CD4-positive, alpha-beta T cell treated with Interleukin-4 for 1 hour (primary cell): ENCODE measurements at places on chromosomes 4 and X.

- DNase-seq = no peak
Observed at GRCh38 chrX:49237060-49237459, 1.8 kb downstream of the CCDC22 start.

DNA sequence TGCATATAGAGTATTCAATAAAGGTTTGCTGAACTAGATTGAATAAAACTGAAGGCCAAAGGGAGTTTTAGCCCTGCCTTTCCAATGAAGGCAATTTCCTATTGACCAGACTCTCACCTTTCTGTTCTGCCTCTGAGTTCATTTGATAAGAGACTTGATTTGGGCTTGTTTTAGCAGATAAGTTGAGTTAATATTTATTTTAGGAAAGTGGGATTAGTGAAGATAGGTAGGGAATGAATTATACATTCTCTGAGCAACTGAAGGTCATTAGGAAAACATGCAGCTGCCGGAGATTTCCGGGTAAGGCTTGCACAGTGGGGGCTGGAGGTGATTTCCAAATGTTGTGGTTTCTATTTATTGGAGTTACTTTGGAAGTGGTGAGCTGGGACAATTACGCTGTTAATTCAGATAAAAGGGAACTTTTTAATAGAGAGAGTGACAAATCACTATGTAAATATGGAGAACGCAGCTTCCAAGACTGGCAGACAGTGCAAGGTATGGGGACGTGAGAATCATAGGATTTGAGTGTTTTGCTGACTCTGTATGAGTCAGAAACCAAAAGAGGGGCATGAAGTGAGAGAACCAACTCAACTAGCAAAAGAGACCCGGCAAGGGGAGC is 553.6 kb upstream of the BOD1L1 start:
- no peak for DNase-seq

DNA sequence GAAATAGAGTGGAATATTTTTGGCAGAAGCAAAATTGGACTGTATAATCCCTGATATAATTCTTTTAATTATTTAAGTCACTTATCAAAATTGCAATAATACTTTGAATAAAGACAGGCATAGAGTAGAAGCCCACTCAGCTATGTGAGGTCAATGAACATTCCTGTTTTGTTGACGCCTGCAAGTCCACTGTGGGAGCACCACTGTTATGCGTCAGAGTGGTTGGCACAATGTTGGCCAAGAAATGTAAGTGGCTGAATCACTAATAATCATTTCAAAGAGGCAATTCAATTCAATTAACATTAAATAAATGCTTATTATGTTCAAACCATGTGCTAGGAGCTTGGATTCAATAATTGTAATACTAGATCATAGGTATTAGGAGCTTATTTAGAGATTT is 221.0 kb downstream of the SPCS3 start:
- DNase-seq = no peak

GRCh38 chr4:108370291-108371141 is 201.8 kb upstream of the LEF1 start:
- DNase-seq = no peak

GRCh38 chr4:74311696-74312313 is 3.5 kb downstream of the EPGN start:
- peak; percentile 47 for DNase-seq

GRCh38 chr4:31045151-31045550 is 325.0 kb downstream of the PCDH7 start:
- no peak for DNase-seq

- DNase-seq = peak; percentile 6
Observed at GRCh38 chrX:100625985-100626491, 10.6 kb downstream of the TSPAN6 start.

- no peak for DNase-seq
Observed at GRCh38 chrX:19886883-19887531, 393 bp downstream of the SH3KBP1 start.

DNA sequence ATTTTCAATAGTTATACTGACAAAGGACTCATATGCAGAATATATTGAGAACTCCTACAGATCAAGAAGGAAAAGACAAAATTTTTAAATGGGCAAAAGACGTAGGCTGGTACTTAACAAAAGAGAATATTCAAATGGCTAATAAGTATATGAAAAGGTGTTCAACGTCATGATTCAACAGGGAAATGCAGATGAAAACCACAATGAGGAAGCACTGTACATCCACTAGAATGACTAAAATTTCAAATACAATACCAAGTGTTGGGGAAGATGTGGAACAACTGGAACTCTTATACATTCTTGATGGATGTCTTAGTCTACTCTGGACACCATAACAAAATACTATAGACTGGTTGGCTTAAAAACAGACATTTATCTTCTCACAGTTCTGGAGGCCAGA is 1.3 kb upstream of the MRFAP1L1 start:
- no peak for DNase-seq

- DNase-seq = no peak
Observed at GRCh38 chrX:81257817-81258216, 55.9 kb downstream of the SH3BGRL start.

DNA sequence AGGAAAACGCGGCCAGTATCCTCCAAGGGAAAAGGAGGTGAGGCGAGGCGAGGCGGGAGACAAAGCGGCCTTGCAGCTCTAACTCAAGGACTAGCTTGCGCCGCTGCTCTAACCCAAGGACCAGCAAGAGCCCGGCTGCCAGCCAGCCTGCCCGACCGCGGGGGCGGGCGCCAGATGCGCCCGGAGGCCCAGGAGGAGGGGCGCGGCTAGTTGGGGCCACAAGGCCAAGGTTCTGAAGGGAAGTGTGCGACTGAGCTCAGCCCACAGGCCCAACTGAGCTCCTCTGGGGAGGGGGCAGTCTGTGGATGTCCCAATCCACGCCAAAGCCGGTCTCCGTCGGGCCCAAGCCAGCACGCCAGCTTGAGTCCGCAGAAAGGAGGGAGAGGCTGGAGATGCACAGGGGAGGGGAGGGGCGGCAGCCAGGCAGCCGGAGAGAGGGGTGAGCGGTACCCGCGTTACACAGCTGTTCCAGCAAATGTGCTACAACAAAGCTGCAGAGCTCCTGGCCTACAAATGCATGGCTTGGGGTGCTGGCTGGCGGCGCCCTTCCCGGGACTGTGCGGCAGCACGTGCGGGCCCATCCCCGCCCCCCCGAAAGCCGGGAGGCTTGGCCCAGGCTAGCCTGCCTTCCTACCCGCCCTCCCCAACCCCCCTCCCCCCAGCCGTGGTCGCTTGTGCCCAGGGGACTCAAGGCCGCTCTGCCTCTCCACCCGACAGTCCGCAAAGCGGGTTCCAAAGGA is 637 bp downstream of the AMER1 start:
- no peak for DNase-seq

- no peak for DNase-seq
Observed at GRCh38 chr4:48193921-48194468, 59.9 kb upstream of the TXK start.

DNA sequence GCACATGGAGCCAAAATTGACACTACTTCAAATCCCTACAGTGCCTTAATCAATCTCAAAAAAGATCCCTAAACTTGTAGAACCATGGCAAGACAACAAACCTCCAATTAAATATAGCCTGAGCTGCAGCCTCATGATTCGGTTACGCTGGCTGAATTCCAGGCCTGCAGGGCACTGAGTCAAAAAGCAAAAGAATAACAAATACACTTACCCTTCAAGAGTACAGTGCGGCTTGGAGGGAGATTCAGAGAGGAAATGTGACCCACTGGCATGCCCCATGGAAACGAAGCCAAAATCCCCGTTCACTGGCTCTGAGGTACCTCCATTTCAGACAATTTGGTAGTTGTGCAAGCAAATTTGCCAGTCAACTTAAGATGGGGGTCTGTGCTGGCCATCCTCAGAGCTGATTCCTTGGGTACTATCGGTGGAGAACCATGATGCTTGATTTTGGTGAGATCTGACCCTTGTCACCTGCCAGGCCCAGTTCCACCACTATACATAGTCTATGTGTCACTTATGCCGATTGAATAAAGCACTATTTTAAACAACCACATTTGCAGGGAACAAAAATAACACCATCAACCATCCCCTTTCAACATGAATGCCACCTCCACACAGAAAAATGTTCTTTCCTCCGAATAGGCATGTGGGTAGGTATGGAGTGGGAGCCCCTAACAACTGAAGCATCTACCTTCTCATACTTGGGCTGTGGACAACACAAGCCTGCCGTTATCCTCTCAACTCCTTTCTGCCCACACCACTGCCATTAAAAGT is 2.1 kb downstream of the C4orf54 start:
- DNase-seq = no peak

DNA sequence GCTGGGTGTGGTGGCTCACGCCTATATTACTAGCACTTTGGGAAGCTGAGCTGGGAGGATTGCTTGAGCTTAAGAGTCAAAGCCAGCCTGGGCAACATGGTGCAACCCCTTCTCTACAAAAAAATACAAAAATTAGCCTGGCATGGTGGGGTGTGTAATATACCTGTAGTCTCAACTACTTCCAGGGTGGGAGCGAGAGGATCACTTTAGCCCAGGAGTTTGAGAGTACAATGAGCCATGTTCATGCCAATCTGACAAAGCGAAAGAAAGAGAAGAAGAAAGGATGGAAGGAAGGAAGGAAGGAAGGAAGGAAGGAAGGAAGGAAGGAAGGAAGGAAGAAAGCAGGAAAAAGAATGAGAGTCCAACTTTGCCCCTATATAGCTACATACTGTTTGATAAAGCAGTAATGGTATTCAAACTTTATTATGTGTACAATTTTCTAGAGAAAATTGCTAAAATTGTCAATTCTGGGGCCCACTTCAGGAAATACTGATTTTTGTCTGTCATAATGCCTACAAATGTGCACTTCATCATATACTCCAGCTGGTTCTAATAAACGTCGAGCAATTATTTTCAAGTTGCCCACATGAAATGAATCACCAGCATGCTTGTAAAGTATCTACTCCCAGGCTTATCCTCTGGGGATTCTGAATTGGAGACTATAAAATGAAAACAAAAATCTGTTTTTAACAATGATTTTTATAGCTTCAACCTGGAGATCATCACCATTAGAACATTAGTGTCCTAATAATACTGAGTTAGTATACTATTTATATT is 132.3 kb downstream of the NDST4 start:
- DNase-seq = no peak

- DNase-seq = no peak
Observed at GRCh38 chr4:71259911-71260331, 78.9 kb upstream of the SLC4A4 start.

DNA sequence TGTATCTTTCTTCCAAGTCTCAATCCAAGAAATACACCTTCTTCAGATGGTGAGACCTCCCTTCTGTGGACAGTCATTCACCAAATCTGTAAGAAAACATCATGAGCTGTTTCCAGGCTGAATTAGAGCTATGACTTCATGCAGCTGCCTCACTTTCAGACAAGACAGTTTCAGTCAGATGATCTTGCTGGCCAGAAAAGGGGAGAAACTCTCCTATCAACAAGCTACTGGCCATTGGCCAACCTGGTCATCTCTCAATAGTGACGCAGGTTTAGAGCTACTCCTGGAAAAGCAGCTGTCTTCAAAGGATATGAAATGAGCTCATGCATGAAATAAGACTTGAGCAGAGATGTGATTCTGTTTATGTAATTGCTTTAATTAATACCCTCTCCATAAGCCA is 69.6 kb upstream of the NDP start:
- no peak for DNase-seq

DNA sequence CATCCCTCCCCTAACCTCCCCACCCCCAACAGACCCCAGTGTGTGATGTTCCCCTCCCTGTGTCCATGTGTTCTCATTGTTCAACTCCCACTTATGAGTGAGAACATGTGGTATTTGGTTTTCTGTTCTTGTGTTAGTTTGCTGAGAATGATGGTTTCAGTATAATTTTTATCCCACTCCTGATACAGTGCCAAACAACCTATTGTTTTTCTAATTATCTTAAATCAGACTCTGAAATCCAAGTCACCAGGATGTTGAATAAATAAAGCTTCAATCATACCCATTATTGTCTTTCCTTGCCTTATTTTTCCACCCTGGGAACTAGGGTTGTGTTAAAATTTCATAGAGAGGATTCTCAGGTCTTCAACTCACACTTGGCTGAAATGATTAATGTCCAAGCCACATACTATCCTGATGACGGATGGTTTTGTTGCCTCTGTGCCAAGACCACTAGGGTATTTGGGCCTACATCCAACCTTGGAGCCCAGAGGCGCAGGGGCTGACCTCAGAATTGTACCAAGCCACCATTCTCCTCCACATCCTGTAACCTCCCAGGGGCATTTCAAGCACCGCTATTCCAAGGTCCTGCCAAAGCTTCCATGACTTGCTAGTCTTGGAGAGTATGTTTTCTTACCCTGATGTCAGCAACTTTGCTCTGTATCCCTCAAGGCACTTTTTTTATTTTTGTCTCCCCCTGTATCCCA is 332.4 kb downstream of the ARHGAP24 start:
- DNase-seq = no peak

DNA sequence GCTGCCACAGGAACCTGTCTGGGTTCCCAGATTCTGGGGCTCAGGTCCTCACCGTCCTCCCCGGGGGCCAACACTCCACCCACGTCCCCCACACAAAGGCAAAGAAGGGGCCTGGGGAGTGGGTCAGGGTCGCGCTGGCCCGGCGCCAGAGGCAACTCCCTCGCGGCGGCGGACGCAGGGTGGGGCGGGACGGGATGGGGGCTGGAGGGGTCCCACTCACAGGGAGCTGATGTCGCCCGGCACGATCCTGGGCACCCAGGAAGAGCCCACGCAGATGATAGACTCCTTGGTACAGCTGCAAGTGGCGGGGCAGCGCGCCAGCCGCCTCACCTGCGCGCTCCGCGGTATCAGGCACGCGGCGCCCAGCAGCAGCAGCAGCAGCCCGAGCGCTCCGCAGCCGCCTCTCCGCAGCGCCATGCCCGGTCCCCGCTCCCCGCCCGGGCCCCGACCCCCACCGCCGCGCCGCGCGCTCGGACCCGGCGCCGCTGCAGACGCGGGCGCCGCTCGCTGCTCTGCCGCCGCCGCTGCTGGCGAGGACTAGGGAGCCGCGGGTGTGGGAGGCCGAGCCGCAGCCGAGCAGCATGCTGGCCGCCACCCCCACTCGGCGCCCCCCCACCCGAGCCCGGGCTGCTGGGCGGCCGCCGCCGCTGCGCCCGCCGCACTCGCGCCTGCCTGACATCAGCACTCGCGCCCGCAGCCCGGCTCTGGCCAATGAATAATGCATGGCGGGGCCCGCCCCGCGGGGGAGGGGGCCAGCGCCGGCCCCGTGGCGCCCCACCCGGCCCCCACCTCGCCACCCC is at the start of gene LGI2:
TSS of gene LGI2 (minus strand) at position 670 of the 800 bp plus-strand sequence. CDS start at position 417, 253 bp downstream.
- DNase-seq = no peak

GRCh38 chr4:87219632-87220093 is 755 bp downstream of the KLHL8 start:
- DNase-seq = peak; percentile 44

DNA sequence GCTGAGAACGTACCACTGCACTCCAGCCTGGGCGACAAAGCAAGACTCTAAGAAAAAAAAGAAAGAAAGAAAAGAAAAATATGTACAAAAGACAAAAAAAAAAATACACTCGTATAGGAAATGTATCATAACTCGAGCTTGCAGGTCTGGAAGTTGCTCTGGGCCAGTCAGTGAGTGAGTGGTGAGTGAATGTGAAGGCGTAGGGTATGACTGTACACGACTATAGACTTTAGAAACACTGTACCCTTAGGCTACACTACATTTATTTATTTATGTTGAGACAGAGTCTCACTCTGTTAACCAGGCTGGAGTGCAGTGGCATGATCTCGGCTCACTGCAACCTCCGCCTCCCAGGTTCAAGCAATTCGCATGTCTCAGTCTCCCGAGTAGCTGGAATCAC is 29.4 kb downstream of the EVC2 start:
- no peak for DNase-seq
